ENCODE measurements at places on chromosomes 13 and 19. TPM values are rescaled to one million over a fixed set of nuclear protein-coding genes. Genes with fewer than 3 reads are reported as not detected.

- DNase-seq, result no peak
These were observed 34.1 kb downstream of the PSG5 start for GRCh38 chr19:43152214-43152613.

- no peak for DNase-seq
These were observed 179.8 kb upstream of the NBEA start for GRCh38 chr13:34762312-34762711.

Gene PSG7
- total RNA-seq, result not detected

DNA sequence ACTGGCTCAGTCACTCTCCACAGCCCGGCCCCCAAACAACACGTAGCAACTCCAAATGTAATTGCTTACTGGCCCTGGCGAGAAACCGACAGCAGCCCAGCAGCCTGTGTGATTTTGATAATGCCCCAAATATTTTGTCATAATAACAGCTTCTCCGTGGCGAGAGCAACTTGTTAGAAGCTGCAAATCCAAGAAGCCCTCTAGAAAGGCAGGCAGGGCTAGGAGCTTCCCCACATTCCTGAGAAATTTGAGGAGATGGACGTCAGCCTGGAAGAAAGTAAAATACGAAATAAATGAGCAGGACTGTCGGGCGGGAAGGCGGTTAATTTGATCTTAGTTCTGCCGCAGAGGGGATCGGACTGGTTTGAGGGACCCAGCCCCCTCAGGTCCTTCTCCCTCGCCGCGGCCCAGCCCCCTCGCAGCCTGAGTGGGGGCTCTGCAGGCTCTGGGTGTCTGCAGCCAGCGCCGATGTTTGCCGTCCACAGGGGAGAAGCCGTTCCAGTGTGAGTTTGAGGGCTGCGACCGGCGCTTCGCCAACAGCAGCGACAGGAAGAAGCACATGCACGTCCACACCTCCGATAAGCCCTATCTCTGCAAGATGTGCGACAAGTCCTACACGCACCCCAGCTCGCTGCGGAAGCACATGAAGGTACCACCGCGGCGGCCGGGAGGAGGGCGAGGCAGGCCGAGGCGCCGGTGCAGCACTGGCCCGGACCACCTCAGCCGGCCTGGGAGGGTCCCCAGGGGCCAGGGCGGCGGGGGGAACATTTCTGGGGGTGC is 3.1 kb downstream of the ZIC2 start:
- no peak for DNase-seq

DNA sequence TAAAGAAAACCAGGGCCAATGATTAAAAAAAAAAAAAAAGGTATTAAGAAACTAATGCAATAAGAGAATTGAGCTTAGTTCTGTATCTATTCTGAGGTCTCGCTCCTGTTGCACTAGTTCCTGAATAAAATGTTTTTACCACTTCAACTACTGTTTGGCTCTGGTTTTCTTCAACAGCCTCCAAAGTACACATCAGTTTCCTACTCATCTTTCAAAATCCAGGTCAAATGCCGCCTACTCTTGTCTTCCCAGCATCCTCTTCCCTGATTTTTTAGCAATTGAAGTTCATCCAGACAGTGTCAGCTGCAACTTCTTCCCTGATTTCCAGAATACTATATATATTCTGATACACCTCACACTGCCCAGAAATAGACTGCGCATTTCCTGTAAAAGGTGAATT is 1.4 kb upstream of the RCBTB1 start:
- DNase-seq, result no peak

GRCh38 chr19:32469795-32470194 is 64.2 kb downstream of the DPY19L3 start:
- DNase-seq, result no peak

DNA sequence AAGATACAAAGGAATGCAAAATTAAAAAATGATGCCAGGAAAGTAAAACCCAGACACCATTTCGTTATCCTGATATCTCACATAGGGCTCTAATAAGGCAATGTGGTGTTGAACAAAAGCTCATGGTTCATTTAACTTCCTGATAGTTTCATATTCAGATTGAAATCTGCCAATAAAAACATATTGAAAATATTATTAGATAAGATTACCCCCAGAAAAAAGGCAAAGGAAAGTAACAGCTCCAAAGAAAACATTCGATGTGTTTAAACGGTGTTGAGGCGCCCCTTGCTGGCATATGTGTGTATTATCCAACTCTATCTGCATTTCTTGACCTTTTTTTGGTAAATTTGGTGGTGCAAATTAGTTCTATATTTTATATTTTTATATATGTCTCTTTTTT is 75.9 kb downstream of the ESD start:
- no peak for DNase-seq

DNA sequence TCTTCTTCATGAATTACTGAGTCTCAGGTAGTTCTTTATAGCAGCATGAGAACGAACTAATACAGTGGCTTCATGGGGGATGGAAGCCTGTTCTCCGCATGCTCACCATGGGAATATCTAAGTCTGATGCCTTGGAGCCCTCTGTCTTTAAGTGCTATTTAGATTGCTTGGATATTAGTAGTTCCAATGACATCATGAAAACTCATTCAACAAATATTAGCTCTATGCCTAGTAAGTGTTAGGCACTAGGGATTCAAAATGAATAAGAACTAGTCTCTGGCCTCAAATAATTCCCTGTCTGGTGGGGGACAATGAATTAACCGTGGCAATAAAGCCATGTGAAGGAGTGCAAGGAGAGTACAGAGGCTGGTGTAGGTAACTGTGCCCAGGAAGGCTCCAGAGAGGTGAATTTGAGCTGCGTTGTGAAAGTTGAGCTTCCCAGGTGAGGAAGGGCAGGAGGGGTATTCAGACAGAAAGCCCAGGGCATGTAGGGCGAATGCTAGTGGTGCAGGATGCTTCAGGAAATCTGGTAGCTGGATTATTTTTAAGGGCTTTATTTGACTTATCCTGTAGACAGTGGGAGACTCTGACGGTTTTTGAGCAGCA is 6.1 kb upstream of the WASF3 start:
- no peak for DNase-seq

DNA sequence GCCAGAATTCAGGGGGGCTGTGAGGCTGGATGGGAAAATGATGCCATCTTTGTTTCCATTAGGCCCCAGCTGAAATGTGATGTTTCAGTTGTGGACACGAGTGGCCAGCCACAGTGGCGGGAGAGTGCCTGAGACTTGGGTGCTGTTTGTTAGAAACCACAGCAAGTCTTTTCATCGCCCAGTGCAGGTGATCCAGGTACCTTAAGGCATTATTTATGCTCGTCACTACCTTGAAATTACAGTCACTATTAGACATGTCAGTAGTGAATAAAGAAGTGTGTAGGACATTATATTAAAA is 82.5 kb upstream of the TM9SF2 start:
- DNase-seq, result no peak

Gene SIAH3
- total RNA-seq, result under 0.01 TPM

DNA sequence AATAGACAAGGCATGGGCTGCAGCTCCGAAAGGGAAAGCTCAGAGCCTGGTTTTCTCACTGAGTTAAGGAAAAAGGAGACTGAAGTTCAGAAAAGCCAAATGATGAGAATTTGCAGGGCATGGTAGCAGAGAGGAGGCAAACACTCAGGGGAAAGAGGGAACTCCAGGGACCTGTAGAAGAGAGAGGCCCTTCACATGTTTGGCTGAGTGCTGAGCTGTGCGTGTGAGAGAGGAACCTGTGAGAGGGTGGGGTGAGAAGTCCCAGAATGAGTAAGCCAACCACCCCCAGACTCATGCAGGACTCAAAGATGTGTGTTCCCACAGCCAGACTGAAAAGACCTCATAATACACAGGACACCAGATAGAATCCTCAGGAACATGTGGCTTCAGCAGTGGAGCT is 2.8 kb upstream of the CRYL1 start:
- no peak for DNase-seq

- DNase-seq, result no peak
These were observed at the start of gene ZNF667 for GRCh38 chr19:56476651-56477428. TSS of gene ZNF667 (minus strand) at chr19:56477345. CDS start at chr19:56462370, 14,975 bp downstream.

Gene TYK2
- total RNA-seq, result 104 TPM

GRCh38 chr19:2289714-2290435 is 7.9 kb upstream of the PEAK3 start:
- no peak for DNase-seq

DNA sequence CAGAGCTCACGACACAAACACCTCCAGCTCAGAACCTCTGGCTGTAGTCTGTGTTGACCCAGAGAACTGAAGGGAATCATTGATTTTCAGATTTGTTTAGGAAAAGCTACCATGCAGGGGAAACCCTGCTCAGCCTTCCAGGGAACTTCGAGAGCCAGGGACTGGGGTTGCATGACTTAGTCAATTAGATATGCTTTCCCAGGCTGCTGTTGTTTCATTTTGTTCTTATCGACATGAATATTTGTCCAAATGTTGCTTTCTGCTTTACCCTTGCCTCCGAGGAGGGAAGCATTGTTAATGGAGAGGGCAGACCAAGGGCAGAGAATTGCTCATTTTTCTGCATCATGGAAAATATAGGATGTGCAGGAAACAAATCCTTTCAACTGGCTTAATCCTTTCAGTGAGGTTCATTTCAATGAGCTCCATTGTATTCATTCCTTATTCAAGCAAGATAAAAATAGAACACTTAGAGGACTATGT is 82.5 kb downstream of the KLF5 start:
- no peak for DNase-seq

Gene CEACAM4
- 1.8 TPM for total RNA-seq

Gene TSHZ3
- 9.8 TPM for total RNA-seq

DNA sequence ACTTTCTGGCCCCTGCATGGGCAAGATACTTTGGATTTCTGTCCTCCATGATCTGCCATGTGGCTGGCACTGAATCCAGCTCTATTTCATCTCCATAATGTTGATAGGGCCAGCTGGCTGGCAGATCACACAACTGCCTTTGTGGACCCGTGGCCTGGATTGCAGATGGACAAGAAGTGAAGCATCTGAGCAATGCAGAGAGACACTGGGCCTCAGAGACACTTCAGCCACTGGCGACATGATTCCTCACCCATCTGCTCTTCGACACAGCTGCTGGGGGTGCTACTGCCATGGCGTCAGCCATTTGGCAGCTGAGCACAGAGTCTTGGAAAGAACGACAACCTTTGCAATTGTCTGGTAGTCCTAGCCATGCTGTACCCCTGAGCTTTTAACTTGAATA is 79.5 kb upstream of the MYO16 start:
- no peak for DNase-seq

Gene TNFRSF19
- 5.3 TPM for total RNA-seq

Gene SERPINE3
- 0.73 TPM for total RNA-seq

Gene SCN1B
- total RNA-seq, result 8.5 TPM

- no peak for DNase-seq
These were observed 1464.4 kb downstream of the OLFM4 start for GRCh38 chr13:54492995-54493394.

Gene TEKTIP1
- total RNA-seq, result not detected

DNA sequence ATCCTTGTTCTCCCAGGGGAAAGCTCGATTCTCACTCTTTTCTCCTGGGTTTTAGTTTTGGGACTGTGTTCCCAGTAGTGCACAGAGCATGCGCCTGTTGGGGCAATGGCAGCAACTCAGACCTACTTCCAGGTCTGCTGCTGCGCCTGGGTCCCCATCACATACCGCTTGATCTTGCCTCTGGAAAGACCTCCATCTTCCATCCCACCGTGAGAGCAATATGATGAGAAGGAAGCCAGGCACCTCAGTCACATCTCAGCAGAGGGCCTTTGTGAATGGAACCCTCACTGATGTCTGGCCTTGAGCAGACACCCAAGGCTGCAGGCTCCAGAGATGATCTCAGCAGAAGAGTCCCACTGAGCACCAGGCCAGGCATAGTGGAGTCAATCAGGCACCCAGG is 176.8 kb upstream of the ZNF507 start:
- no peak for DNase-seq

DNA sequence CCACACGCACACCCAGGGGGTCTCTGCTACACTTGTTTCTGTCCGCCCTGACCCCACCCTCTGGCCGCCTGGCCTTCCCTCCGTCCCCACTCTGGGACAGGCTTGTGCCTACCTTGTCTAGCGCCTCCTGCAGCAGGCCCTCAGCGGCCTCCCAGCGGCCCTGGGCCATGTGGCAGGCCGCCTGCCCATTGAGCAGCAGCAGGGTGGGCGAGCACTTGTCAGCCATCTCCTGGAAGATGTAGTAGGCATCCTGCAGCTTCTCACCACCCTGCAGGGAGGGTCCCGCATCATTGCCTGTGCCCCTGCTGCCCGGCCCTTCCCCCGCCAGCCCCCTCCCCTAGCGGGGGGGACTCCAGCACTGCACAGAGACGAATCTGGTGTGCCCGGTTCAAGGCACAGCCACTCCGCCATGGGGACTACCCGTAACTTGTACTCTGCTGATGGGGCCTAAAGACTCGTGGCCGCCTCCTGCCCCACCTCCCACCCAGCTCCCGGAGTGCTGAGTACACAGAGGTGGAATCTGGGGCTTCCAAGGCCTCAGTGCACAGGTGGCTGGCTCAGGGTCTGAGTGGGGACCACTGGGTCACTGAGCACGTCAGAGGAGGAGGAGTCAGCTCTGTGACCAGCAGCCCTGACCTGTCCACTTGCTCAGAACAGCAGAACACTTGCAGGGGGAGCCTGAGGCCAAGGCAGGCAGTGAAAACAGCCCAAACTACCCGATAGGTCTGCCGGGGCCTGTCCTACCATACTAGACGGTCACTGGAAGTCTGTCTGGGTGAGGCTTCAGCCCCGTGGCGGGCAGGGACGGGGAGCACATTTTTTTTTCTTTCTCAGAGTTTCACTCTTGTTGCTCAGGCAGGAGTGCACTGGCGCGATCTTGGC is 7.4 kb upstream of the CERS1 start:
- no peak for DNase-seq

- no peak for DNase-seq
These were observed 87.1 kb downstream of the PTPRS start for GRCh38 chr19:5253406-5254110.

GRCh38 chr13:109309625-109310363 is 476.6 kb downstream of the IRS2 start:
- no peak for DNase-seq

DNA sequence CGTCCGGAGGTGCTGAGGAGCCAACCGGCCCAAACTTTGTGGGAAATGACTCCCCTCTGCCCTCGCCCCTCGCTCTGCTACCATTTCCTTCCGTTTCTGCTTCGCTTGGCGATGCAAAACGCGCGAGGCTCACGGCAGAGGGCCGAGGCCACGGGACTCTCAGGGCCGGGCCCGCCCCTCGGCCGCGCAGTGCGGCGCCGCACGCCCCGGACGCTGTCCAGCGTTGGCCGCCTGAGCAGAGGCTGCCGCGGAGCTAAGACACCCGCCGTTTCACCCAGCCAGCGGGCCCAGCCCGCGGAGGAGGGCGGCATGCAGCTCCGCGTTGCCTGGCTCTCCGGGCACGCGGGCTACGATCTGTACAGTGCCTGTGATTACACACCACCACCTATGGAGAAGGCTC is 2.1 kb upstream of the ZNF578 start:
- no peak for DNase-seq

All from breast epithelium (tissue), 4 donors.